ENCODE measurements at places on chromosomes 13 and 19. TPM values are rescaled to one million over a fixed set of nuclear protein-coding genes. Genes with fewer than 3 reads are reported as not detected.

Gene TTC9B
- total RNA-seq, result not detected

Gene ATP1A3
- 0.52 TPM for total RNA-seq

DNA sequence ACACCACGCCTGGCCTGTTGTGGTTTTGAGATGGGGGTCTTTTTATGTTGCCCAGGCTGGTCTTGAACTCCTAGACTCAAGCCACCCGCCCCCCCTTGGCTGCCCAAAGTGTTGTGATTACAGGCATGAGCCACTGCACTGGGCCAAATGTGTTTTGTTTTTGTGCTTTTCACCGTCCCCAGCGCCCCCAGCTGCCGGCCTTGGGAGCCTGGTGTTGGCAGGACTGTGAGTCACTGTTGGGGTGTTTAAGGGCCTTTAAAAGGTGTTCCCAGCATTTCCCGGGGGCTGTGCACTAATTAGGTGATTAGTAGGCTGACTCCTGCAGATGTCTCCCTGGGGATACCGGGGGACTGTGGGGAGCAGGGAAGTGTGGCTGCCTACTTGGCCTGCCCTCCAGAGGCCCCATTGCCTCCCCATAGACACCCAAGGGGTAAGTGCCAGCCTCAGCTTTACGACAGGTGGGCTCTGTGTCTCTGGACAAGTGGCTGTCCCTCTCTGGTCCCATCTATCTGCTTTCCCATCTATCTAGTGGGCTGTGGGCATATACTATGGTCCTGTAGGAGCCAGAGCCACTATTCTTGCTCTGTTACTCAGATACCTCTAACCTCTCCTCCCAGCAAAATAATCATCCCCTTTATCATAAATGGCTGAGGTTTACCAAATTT, 11.8 kb upstream of the TLE5 start:
- no peak for DNase-seq

- DNase-seq, result no peak
Measured at GRCh38 chr19:9875796-9876195, 40.7 kb downstream of the PIN1 start.

GRCh38 chr19:38538793-38539528, 78.8 kb downstream of the MAP4K1 start:
- no peak for DNase-seq

DNA sequence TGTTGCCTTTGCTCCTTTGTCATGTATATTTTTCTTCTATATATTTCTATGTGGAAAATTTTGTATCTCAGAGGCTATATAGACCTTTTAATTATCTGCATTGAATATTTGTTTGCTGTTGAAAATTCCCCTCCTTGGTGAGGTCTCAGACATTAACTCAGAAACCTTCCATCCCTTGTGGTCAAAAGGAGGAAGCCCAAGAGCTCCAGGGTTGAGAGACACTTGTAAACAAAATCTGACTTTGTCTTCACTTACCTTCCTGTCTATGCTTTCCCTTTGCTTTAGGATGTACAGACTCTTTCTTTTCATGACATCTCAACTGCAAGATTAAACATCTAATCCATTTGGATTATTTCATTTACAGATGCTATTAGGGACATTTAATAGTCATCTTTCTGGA, 157.5 kb downstream of the PCDH20 start:
- no peak for DNase-seq

DNA sequence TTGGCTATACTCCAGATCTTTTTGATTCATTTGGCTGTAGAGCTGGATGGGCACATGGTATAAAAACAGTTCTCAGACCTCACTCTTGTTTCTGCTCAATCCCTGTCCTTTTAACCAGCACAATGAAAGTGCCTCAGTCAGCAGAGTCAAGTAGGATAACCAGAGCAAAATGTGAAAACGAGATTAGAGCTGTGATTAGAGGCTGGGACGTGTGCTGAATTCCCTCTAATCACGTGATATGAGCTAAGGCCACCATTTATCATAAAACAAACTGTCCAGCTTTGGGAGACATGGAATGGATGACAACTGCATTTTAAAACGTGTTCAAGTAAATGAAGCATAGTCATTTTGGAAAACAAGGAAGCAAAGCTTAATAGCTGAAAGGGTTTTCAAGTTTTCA, 54.1 kb downstream of the GJA3 start:
- no peak for DNase-seq

GRCh38 chr13:93227878-93228642, 1.5 kb downstream of the GPC6 start:
- no peak for DNase-seq

DNA sequence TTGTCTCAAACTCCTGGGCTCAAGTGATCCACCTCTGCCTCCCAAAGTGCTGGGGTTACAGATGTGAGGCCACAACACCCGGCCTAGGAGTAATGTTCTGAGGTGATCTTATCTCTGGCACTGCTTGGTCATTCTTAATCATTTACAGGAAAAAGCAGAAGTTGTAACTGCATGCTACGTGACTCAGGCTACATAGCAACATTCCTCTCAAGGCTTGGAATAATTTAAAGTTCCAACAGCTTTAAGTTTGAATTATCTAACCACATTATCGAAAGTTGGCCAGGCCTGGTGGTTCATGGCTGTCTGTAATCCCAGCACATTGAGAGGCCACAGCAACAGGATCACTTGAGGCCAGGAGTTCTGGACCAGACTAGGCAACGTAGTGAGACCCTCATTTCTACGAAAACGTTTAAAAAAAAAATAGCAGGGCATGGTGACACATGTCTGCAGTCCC, 3.9 kb upstream of the B9D2 start:
- DNase-seq, result no peak
